ENCODE measurements at places on chromosomes 7 and 10. TPM values are rescaled to one million over a fixed set of nuclear protein-coding genes. Genes with fewer than 3 reads are reported as not detected.

Gene IFIT1B
- polyA plus RNA-seq, result not detected

Gene GOLGA7B
- polyA plus RNA-seq, result 1.0 TPM

Gene CFAP70
- not detected for polyA plus RNA-seq

- DNase-seq, result no peak
- no peaks in the 10 kb centered on the region for H3K36me3 ChIP-seq
- H3K27me3 ChIP-seq, result no peaks in the 10 kb centered on the region
- H3K27ac ChIP-seq, result no peak overlapping the region
- no peaks in the 10 kb centered on the region for H3K4me1 ChIP-seq
These were observed 765.8 kb downstream of the KCNMA1 start for GRCh38 chr10:76871697-76872295.

Measured in sigmoid colon (tissue), 7 donors.